ENCODE measurements at places on chromosomes 7 and 10. TPM values are rescaled to one million over a fixed set of nuclear protein-coding genes. Genes with fewer than 3 reads are reported as not detected.
A peak's percentile ranks its signal among the peaks of the same experiment; 100 is the strongest.

Gene GHITM
- total RNA-seq: 204 TPM

GRCh38 chr7:112467867-112468266 lies 12.9 kb upstream of the LSMEM1 start:
- no peak for DNase-seq

GRCh38 chr10:47038881-47039561 lies 127.8 kb downstream of the PTPN20 start:
- DNase-seq: no peak

GRCh38 chr7:139360210-139360947 lies 685 bp downstream of the LUC7L2 start:
- peak; percentile 95 for DNase-seq

Gene PLAC9
- not detected for total RNA-seq

Gene VAX1
- 0.27 TPM for total RNA-seq

Gene TCAF2
- 0.78 TPM for total RNA-seq

- peak; percentile 94 for DNase-seq
Measured at GRCh38 chr10:122307669-122308416, 36.7 kb downstream of the BTBD16 start.

DNA sequence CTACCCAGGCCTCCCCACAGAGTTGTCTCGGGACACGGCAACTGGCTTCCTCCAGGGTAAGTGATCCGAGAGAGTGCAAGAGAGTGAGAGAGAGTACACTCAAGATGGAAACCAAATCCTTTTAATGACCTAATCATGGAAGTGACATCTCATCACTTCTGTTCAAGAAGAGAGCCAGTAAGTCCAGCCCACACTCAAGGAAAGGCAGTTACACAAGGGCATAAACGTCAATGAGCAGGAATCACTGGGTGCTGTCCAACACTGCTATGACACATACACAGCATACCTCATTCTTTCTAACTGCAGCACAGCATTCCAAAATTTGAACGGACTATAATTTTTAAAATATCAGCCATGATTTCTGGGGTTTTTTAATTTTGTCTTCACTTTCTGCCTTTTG lies 29.3 kb upstream of the OSBPL3 start:
- no peak for DNase-seq

GRCh38 chr10:33129141-33129995 lies 171.3 kb upstream of the ITGB1 start:
- DNase-seq: no peak

DNA sequence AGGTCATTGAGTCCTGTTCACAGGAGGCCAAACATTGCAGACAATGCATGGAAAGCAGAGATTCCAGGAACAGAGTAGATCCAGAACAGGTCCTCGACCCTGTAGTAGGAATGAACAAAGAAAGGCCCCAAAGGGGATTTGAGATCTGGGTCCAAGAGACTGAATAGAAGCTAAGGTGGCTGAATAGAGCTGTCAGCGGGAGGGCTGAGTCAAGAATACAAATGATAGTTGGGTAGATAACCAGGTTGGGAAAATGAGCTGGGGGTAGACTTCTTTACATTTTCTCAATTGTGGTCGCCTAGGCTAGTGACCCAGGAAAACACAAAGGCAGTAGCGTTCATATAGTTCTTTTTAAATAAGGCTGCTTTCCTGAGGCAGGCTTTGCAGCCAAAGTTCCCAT lies 103.4 kb upstream of the ELMO1 start:
- DNase-seq: no peak

DNA sequence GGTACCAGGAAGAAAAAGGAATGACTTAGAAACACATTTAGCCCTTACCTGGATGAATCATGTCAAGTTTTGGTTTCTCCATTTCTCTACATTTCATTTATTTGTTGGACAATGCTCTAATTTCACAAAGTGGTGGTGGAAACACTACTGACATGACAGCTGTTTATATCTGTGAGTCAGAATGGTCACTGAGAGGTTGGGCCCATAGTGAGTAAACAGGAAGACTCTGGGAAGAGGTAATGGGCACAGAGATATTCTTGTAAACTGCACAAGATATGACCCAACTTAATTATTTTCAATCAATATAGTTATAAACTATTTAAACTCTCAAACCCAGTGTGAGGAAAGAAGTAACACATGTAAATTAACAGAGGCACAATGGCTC lies 176.3 kb upstream of the MEOX2 start:
- DNase-seq: no peak

- no peak for DNase-seq
Measured at GRCh38 chr7:117009705-117010361, 56.5 kb downstream of the ST7 start.

DNA sequence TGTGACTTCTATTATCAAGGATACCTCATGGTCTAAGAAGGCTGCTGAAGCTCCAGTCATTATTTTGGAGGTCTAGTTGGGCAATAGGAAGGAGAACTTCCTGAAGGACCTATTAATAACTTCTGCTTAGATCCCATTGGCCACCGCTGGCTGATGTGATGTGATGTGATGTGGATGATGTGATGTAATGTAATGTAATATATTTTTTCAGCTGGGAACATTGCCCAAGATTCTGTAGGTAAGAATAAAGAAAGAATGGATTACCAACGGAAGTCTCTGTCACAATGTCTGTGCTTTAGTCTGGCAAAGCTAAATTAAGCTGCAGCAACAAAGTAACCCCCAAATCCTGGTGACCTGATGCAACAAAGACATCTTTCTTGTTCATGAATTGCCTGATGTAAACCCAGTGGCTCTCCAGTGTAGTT lies 233.7 kb downstream of the PTEN start:
- no peak for DNase-seq

- DNase-seq: no peak
Measured at GRCh38 chr10:18504161-18504560, 147.2 kb downstream of the NSUN6 start.

GRCh38 chr10:124088915-124089314 lies 4.5 kb downstream of the CHST15 start:
- no peak for DNase-seq

Measured in Caki2 (cell line).